ENCODE measurements at places on chromosomes 2 and 18. TPM values are rescaled to one million over a fixed set of nuclear protein-coding genes. Genes with fewer than 3 reads are reported as not detected.

The ADNP2 gene
- total RNA-seq: 17.8 TPM

The KYNU gene
- total RNA-seq: not detected

The NRP2 gene
- 34.5 TPM for total RNA-seq

The GULP1 gene
- 23.9 TPM for total RNA-seq

The PAX8 gene
- total RNA-seq: not detected

The CDK15 gene
- total RNA-seq: 3.6 TPM

The RAB27B gene
- total RNA-seq: 0.28 TPM

The HOXD3 gene
- not detected for total RNA-seq

DNA sequence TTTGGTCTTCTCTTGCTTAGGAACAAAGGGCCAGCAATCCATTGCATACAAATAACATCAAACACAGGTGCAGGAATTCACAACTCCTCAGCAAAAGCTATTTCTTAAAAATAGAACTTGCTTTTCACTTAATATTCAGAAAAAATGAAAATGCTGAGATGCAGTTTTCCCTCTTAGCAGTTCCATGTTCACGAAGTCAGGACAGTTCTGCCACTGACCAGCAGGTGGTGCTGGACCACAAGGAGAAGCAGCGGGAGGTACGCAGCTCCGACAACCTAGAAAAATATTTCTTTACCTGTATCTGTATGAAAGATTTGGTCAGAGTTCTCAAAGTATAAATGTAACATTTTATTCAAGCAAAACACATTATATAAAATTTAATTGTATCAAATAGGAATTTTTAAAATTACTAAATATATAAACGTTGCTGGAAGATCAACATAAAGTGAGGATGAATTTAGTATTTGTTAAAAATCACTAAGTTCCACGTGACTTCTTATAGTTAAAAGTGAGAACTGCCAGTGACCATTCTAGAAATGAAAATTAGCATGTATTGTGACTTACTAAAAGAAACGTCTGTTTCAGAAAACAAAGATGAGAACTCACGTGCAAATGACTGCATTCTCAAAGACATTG lies 48.8 kb downstream of the ADNP2 start:
- DNase-seq: no peak

DNA sequence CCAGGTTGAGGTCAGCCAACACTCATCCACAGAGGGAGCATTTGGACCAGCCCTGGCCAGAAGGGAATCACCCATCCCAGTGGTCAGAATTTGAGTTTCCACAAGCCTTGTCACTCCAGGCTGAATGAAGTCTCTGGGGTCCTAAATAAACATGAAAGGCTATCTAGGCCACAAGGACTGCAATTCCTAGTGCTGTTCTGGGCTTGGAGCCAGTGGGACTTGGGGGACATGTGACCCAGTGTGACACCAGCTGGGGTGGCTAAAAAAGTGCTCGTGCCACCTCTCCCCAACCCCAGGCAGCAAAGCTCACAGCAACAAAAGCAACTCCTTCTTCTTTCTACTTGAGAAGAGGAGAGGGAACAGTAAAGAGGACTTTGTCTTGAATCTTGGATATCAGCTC lies 91.7 kb downstream of the MDH1 start:
- DNase-seq: no peak

GRCh38 chr2:78408795-78409118 lies 616.7 kb upstream of the REG3G start:
- DNase-seq: peak; percentile 54

DNA sequence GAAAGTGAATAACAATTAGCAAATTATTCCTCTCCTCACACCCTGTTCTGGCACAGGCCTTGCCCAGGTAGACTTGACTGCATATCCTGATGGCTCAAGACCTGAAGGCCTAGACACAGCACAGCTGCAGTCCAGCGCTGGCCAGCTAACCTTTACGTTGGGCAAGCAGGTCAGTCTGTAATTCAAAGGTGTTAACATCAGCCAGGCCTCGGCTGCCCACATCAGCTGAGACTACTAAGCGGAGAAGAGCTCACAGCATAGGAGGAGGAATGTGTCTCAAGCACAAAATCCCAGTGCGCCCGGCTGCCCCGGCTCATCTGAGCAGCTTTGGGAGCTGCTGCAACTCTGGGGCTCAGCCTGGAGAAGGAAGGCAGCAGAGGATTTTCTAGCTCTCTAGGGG lies 33.5 kb upstream of the OTOF start:
- DNase-seq: no peak

DNA sequence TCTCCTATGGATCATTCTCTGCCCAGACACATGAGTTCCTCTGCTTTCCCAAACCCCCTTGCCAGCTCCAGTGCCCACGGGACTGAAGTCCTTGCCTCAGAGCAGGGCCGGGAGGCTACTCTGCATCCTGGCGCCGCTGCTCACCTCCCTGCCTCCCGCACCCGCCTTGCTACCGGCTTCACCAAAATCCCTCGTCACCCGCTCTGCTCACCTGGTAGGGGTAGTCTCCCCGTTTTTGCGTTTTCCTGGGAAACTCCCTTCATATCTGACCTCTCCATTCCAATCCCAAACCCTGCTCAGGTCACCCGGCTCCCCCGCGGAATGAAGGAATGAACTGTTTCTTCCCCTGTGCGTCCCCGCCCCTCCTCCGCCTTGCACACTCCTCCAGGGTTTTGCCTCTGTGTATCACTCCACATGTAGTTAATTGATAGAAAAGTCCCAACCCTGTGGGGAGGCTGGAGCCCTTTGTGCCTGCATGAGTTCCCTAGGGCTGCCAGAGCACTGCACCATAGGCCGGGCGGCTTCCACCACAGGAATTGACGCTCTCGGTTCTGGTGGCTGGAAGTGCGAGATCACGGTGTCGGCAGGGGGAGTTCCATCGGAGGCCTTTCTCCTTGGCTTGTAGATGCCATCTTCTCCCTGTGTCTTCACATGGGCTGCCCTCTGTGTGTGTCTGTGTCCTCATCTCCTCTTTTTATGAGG lies 2.0 kb upstream of the DGKD start:
- no peak for DNase-seq

GRCh38 chr2:130920415-130921163 lies 83.9 kb downstream of the ARHGEF4 start:
- DNase-seq: no peak

- DNase-seq: no peak
These were observed 30.2 kb upstream of the LONRF2 start for GRCh38 chr2:100352521-100352920.

GRCh38 chr18:37385846-37386778 lies 179.5 kb downstream of the CELF4 start:
- no peak for DNase-seq

GRCh38 chr2:168639018-168639417 lies 163.4 kb upstream of the NOSTRIN start:
- no peak for DNase-seq

DNA sequence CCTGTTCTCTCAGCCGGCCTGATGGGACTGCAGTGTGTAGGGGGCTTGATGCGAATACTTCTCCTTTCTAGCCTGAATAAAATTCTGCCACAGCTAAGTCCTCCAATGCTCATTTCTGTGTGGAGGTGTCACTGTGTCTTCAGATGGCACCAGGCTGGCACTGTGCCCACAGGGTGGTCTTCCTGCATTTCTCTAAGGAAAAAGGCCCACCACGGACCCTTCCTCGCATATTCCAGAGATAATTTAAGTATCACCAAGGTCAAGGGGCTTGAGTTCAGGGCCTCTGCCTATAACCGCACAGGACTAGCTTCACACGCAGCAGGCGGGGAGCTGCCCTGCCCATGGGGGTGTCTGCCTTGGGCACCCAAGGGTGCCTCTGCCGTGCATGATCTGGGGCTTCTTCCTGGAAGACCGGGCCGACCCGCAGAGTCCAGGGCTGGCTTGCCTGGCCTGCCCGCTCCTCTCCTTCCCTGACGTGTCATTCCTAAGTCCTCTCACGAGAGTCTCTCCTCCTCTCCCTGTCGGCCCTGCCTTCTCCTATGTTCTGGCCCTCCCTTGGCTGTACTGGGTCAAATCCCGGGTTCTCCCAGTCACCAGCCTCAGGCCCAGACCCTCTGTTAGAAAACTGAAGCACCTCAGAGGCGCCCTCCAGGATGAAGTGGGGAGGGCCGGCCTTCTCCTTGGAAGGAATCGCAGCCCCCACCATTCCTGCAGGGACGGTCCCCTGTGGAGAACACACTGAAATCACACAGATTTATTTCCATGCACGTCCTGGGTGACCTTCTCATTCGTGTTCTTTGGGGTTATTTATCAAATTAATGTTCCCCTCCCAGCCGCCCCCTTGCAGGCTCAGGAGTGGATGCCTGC lies 48.9 kb upstream of the PXDN start:
- no peak for DNase-seq

- no peak for DNase-seq
These were observed 346 bp upstream of the VRK2 start for GRCh38 chr2:58046335-58046584.

DNA sequence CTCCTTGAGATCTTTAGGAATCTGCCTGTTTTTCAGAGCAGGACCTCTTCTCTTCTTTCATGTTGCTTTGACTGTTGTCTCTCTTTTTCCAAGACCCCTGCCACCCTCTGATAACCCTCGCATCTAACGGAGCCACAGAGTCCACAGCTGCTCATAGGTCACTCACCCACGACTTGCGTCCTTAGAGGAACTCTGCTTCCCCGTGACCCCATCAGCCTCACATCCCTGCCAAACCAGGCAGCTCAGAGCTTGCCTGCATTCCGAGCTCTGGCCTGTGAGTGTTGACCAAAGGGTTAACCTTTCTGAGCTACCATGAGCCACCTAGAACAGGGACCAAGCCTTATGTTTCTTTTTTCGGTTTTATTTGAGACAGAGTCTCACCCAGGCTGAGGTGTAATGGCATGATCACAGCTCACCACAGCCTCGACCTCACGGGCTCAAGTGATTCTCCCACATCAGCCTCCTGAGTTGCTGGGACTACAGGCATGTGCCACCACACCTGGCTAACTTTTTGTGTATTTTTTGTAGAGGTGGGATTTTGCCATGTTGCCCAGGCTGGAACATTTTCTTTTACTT lies 36.4 kb downstream of the CABLES1 start:
- DNase-seq: no peak

- DNase-seq: no peak
These were observed at the start of gene OTOF for GRCh38 chr2:26477911-26478253. Gene OTOF (minus strand): TSS chr2:26478124.

DNA sequence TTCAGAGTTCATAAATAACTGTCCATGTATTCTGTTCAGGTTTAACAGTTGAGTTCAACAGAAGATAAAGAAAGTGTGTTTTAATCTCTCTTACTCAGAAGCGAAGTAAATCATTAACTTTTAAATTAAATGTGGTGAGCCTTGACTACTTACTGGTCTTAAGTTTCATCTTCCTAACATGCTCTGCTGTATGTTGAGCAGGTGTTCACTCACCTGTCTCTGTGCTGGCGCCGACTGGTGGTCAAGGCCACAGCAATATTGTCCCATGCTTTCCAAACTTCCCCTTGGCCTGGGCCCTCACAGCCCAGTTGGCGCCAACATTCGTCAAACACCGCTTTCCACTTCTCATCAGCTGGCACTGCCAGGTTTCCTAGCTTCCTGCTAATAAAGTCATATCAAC lies 17.0 kb upstream of the MPP4 start:
- no peak for DNase-seq

DNA sequence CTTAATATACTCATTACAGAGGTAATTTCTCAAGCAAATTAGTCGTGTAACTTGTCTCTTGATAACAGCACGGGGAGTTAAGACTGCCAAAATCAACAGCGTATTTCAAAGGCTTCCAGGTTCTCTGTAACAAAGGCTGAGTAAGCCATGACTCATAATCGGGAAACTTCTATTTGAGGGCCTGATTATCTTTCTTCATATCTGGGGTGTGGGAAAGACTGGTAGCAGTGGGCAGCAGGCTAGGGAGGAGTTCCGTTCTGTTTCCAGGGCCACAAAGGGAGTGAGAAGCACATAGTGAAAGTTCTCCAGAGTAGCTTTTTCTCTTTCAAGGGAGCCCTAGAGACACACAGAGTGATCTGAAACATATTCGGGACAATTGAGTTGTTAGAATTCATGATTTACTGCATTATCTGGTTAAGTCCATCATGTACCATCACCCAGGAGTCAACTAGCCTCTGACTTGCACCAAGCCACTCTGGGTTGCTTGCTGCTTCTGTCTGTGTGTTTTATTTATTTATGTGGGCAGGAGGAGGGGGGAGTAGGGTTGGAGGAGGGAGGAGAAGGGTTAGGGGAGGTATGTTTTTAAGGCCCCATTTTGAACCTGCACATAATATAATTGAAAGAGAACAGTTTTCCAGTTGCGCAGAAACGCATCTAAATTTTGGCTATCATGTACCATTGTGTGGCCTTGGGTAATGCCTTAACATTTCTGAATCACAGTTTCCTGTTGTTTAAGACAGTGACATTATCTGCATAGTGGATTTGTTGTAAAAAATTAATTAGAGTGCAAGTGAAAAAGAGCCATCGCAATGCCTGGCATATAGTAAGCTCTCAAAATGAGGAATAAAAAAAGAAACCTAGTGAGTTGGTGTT lies 80.5 kb upstream of the ITPRID2 start:
- DNase-seq: no peak

Data from chondrocyte (in vitro differentiated cells).